Adrenal gland (tissue), 19 donors: ENCODE measurements at places on chromosomes 3 and 15. TPM values are rescaled to one million over a fixed set of nuclear protein-coding genes. Genes with fewer than 3 reads are reported as not detected.

DNA sequence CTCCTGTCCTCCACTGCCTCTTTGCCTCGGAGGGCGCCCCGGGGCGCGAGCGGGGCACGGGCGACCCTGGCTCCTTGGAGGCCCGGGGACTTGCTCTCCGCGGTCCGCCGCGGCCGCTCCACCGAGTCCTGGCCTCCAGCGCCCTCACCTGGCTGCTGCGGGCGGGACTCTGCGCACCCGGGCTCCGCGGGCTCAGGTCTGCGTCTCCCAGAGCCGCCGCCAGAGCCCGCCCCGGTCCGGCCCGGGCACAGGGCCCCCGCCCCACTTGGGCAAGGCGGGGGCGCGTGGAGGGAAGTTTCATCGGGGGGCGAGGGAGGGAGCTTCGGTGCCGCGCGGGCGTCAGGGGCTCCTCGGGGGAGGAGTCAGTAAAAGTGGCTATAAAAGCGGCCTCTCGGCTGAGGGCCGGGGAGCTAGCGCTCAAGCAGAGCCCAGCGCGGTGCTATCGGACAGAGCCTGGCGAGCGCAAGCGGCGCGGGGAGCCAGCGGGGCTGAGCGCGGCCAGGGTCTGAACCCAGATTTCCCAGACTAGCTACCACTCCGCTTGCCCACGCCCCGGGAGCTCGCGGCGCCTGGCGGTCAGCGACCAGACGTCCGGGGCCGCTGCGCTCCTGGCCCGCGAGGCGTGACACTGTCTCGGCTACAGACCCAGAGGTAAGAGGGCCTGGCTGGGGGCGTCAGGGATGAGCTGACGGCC lies at the start of gene CEMIP:
Gene CEMIP, plus strand, starts transcription at position 407 of the 694 bp plus-strand sequence. CDS start 94,510 bp downstream, outside the sequence.
- H3K27me3 ChIP-seq = peaks cover 21% of the 10 kb centered on the region
- peaks cover 5% of the 10 kb centered on the region for H3K4me1 ChIP-seq
- no peak within 1 kb of the TSS for H3K27ac ChIP-seq

DNA sequence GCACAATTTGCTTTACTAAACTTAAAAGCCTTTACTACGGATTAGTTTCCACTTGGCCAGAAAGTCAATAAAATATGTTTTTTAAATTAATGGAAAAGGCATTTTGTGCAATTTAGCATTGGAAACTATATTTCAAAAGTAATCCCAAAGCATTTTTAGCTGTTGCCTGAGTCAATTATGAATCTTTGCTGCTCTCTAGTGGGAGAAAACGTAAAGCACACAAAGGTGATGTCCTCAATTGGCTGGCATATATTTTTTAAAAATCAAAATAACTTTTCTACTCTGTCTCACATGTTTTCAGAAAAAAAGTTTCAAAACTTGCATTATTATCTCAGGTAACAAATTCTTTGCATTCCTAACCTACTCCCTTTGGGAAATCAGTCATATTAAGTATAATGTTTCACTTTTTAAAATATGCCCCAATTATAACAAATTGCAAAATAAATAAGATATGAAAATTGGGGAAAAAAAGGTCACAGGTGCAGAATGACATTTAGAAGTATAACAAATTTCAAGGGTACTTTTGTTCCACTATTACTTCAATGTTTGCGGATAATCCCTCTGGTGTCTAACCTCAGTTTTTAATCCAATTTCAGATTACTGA lies 47.2 kb upstream of the TEX55 start:
- DNase-seq = no peak
- no peak overlapping the region for H3K27ac ChIP-seq
- H3K4me1 ChIP-seq = no peaks in the 10 kb centered on the region
- H3K4me3 ChIP-seq = no peak overlapping the region

DNA sequence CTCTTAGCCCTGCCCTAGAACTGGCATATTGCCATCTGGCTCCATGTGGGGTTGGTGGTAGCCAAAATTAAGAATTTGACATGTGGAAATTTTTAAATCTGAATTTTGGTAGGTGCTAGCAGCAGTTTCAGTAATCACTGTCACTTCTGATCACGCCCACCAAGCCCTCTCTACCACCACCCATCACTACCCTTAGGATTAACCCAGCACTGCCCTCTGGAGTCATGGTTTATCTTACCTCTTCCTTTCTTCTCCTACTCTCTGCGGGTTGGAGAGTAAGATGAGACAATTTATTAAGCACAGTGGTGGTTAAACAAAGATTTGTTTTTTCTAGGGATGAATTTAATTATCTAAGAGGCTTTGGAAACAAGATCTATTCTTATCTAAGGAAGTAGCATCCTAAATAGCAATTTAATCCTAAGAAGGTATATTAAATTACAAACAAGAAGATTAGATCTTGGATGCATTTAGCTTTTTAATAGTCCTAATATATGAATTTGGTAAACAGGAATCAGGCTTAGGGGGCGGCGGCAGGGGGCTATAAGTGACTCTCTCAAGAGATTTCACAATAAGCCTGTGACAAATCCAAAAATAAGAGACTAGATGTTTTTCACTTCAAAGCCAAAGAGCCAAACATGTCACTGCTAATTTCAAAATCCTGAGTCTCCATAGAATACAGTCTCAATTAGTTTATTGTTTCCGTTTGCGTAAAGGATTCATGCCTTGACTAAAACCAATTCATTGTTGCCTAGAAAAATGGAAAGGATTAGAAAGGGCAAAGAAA lies 498.4 kb upstream of the UBE2E2 start:
- H3K36me3 ChIP-seq = no peaks in the 10 kb centered on the region
- no peak for DNase-seq
- H3K27me3 ChIP-seq = no peaks in the 10 kb centered on the region
- no peak overlapping the region for H3K4me3 ChIP-seq

GRCh38 chr3:104868291-104868690 lies 498.4 kb upstream of the ALCAM start:
- no peaks in the 10 kb centered on the region for H3K4me1 ChIP-seq
- no peak overlapping the region for H3K4me3 ChIP-seq
- no peak overlapping the region for H3K27ac ChIP-seq
- no peaks in the 10 kb centered on the region for H3K27me3 ChIP-seq
- no peak for DNase-seq

GRCh38 chr3:14847613-14848541 lies 29.1 kb downstream of the FGD5 start:
- no peaks in the 10 kb centered on the region for H3K36me3 ChIP-seq
- H3K27ac ChIP-seq = peak overlapping the region; percentile 45
- H3K27me3 ChIP-seq = no peaks in the 10 kb centered on the region
- no peak overlapping the region for H3K4me3 ChIP-seq
- peak; percentile 62 for DNase-seq

GRCh38 chr3:17442332-17443049 lies 299.9 kb downstream of the TBC1D5 start:
- no peaks in the 10 kb centered on the region for H3K27me3 ChIP-seq
- no peak overlapping the region for H3K4me3 ChIP-seq
- no peaks in the 10 kb centered on the region for H3K36me3 ChIP-seq
- DNase-seq = no peak
- no peaks in the 10 kb centered on the region for H3K4me1 ChIP-seq

- H3K4me1 ChIP-seq = no peaks in the 10 kb centered on the region
- H3K36me3 ChIP-seq = no peaks in the 10 kb centered on the region
- no peaks in the 10 kb centered on the region for H3K27me3 ChIP-seq
- DNase-seq = no peak
- H3K4me3 ChIP-seq = no peak overlapping the region
- H3K27ac ChIP-seq = no peak overlapping the region
These were observed 10.0 kb upstream of the IQSEC1 start for GRCh38 chr3:13083254-13083653.

- H3K4me3 ChIP-seq = no peak overlapping the region
- DNase-seq = no peak
- H3K27me3 ChIP-seq = no peaks in the 10 kb centered on the region
- no peaks in the 10 kb centered on the region for H3K4me1 ChIP-seq
- H3K27ac ChIP-seq = no peak overlapping the region
- no peaks in the 10 kb centered on the region for H3K36me3 ChIP-seq
These were observed 144.2 kb downstream of the RYR3 start for GRCh38 chr15:33454996-33455395.

GRCh38 chr15:42385206-42385979 lies 26.1 kb downstream of the CAPN3 start:
- H3K36me3 ChIP-seq = no peaks in the 10 kb centered on the region
- H3K27me3 ChIP-seq = no peaks in the 10 kb centered on the region
- H3K4me1 ChIP-seq = no peaks in the 10 kb centered on the region
- H3K4me3 ChIP-seq = no peak overlapping the region
- H3K27ac ChIP-seq = no peak overlapping the region

GRCh38 chr3:58419780-58420507 lies 13.7 kb downstream of the PDHB start:
- peak overlapping the region; percentile 45 for H3K27ac ChIP-seq
- H3K27me3 ChIP-seq = no peaks in the 10 kb centered on the region
- H3K4me3 ChIP-seq = no peak overlapping the region
- DNase-seq = no peak
- peaks cover 23% of the 10 kb centered on the region for H3K36me3 ChIP-seq
- peaks cover 10% of the 10 kb centered on the region for H3K4me1 ChIP-seq

SPINK8 gene
- polyA plus RNA-seq = not detected

SAMD7 gene
- not detected for polyA plus RNA-seq

ALDH1L1 gene
- 22.0 TPM for polyA plus RNA-seq
